ENCODE measurements at places on chromosomes 12 and 14. TPM values are rescaled to one million over a fixed set of nuclear protein-coding genes. Genes with fewer than 3 reads are reported as not detected.

OR4K2 gene
- total RNA-seq = not detected

LTBR gene
- 1.2 TPM for total RNA-seq

FAR2 gene
- not detected for total RNA-seq

GRCh38 chr12:47942614-47943225 lies 20.7 kb upstream of the TMEM106C start:
- no peaks in the 10 kb centered on the region for H3K27me3 ChIP-seq
- H3K4me3 ChIP-seq = no peak overlapping the region
- no peak overlapping the region for H3K27ac ChIP-seq
- H3K36me3 ChIP-seq = no peaks in the 10 kb centered on the region

DNA sequence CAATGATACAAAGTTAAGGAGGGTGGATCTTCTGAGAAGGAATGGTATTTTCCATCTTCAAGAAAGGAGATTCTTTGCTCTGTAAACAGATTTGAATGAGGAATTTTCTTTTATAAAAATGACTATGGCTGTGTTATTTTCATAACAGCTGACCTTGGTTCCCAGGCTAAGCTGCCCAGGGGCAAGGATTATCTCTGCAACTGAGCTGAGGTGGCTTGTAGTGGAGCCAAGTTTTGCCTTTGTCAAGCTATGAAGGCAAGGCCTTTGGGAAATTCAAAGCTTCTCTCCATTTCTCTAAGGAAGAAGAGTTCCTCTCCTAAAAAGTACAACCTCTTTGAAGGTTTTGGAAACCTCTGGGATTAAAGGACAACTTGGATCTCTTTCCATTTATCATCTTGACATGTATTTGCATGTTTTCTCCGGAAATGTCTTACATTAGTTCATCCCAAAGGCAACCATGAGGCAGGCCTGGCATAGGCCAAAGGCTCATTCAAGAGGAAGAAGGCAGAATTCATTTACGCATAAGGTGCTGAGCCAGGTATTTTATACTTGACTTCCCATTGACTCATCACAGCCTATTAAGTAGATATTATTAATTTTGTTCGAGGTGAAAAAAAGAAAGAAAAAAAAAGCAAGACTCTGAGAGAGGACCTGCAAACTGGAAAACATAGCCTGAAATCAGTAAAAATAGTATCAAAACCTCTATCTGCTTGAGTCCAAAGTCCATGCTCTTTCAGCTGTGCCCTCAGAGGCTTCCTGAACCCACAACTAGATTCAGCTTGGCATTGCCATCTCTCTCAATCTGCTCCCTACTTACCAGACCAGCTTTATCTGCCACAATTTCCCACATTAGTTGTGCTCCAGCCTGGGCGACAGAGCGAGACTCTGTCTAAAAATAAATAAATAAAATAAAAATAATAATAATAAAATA lies 24.0 kb upstream of the CKAP4 start:
- no peak for DNase-seq
- H3K4me3 ChIP-seq = no peak overlapping the region
- H3K4me1 ChIP-seq = peaks cover 19% of the 10 kb centered on the region

- peaks cover 20% of the 10 kb centered on the region for H3K36me3 ChIP-seq
- H3K27ac ChIP-seq = no peak overlapping the region
- H3K4me1 ChIP-seq = peaks cover 21% of the 10 kb centered on the region
- H3K27me3 ChIP-seq = no peaks in the 10 kb centered on the region
- peak; percentile 67 for DNase-seq
Measured at GRCh38 chr12:14417715-14418114, 52.2 kb downstream of the ATF7IP start.
